NCI-H748 treated with DMSO at 0.1 percent for 48 hours (cell line): ENCODE measurements at places on chromosomes 11 and 22.
A peak's percentile ranks its signal among the peaks of the same experiment; 100 is the strongest.

DNA sequence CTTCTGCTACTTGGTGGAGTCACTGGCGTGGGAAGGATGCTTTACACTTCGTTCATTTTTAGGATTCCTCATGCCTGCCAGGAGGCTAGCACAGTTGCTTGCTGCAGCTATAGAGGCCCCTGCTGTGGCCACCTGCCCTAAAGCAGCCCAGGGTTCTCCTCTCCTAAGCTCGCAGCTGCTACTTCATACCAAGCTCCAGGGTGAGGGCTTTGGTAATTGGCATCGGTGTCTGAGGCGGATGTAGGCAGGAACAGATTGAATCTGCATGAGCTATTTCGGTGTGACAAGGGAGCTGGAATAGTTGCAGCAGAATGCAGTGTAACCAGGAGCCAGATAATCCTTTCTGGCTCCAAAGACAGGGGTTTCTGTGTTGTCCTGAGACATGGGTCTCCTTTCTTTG, 133.1 kb downstream of the MICAL2 start:
- peak; percentile 50 for DNase-seq

DNA sequence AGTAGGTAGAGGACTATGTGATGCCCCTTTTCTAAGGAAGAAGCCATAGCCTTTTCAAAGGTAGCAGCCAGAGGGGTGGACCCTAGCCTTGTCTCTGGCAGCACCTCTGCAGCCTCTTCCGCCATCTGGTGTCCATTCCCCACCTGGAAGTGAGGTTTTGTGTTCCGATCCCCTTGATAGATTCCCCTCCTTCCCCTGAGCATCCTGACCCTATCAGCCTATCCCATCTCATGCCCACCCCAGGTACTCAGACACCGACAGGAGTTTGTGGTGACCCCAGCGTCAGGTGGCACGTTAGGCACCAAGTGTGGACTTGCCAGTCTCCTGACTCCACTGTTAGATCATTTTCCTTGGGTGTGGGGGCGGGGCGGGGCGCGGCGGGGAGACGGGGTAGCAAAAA, 398 bp upstream of the FAM89B start:
- DNase-seq = peak; percentile 27

DNA sequence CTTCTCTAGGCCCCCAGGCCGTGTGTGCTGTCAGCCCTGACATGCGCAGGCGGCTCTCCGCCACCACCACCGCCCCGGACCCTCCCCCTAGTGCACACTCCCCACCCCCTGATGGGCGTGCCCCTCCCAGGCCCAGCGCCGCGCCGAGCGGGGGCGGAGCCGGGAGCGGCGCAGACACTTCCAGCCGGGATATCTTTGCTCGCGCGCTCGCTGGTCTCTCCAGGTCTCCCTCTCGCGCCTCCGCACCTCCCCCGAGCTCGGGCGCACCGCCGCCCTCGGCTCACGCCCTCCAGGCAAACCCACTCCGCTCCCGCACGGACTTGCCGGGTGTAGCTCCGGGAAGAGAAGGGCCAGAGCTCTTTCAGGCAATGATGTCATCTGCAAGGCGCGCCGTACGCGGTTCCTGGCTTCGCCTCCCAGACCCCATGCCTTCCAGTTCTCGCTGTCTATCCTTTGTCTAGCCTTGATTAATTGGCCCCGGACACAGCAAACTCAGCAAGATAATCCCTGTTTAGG, at the start of gene SCN3B:
Gene SCN3B, minus strand, starts transcription at position 59 of the 516 bp plus-strand sequence. CDS start 823 bp downstream, outside the sequence.
- peak; percentile 35 for DNase-seq

DNA sequence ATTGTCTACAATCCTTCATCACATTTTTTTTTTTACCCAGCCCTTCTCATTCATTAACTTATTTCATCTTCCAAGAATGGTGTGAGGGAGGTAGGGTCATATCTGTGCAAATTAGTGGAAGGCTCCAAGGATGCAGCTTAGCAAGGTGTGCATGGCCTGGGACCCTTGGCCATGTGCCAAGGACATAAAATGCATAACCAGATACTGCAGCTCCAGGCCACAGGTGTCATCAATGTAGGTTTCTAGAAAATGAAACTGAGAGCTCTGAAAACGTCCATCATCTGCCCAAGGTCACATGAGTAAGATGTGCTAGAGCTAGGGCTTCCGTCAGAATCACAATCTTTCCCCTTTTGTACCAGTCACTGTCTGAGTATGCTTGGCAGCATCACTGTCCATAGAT, 29.8 kb downstream of the ANKK1 start:
- DNase-seq = no peak
